ENCODE measurements at places on chromosomes 1 and 21.
A peak's percentile ranks its signal among the peaks of the same experiment; 100 is the strongest.

DNA sequence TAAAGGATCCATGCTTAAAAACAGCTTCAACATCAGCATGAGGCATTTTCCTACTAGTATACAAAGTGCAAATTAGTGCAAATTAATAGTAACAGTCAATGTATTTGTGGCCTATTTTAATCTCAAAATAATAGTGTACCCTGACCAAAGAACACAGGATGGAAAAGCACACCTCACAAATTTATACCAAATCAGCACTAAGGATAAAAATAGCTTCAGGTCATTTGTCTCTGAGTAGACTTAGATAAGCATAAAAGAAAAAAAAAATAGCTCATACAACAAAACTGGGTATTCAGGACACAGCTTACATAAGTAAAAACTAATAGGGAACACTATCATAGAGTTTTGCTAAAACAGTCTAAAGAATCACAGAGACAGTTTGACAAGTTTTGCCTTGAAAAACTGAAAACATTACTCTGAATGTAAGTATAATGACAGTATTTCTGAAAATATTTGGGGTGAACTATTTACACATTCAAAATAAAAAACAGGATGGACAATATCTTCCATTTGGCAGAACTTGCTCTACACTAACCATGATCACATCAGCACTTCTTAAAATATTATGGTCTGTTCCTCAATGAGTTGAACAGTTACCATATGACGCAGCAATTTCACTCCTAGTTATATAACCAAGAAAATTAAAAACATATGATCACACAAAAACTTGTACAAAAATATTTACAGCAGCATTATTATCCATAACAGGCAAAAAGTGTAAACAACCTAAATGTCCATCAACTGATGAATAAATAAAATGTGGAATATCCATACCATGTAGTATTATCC is 46.3 kb downstream of the RNF115 start:
- no peak for DNase-seq

DNA sequence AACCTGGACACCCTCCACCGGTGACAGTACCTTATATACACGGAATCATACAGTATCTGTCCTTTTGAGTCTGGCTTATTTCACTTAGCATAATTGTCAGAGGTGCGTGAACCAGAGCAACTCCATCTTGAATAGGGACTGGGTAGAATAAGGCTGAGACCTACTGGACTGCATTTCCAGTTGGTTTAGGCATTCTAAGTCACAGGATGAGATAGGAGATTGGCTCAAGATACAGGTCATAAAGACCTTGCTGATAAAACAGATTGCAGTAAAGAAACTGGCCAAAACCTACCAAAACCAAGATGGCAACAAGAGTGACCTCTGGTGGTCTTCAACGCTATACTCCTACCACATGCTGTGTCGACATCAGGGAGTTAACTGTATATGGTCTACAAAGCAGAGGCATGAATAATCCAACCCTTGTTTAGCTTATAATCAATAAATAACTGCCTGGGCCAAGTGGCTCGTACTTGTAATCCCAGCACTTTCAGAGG is 1.4 kb upstream of the FDPS start:
- no peak for DNase-seq

- DNase-seq = no peak
Measured at GRCh38 chr1:53608676-53609075, 130.3 kb downstream of the GLIS1 start.

GRCh38 chr1:20192364-20192763 is 6.0 kb upstream of the PLA2G2C start:
- DNase-seq = no peak

- DNase-seq = no peak
Measured at GRCh38 chr1:3482378-3482849, 27.9 kb downstream of the ARHGEF16 start.

GRCh38 chr1:24856787-24857506 is 73.1 kb downstream of the RUNX3 start:
- DNase-seq = no peak

DNA sequence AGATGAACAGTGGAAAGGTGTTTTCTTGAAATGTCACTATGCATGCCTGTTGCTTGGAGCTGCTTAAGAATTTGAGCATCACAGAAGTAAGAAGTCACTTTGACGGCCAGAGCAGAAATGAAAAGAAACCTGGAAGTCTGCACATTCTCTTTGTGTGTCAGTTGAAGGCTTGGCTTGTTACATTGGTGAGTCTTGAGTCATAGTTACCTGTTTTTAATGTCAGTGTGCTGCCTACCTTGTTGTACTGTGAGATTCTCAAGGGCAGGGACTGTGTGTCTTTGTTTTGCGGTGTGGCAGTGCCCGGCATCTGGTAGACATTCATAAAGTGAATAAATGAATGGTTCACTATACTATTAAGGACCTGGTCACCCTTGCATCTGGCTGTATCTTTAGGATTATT is 9.9 kb downstream of the OTUD3 start:
- DNase-seq = no peak

DNA sequence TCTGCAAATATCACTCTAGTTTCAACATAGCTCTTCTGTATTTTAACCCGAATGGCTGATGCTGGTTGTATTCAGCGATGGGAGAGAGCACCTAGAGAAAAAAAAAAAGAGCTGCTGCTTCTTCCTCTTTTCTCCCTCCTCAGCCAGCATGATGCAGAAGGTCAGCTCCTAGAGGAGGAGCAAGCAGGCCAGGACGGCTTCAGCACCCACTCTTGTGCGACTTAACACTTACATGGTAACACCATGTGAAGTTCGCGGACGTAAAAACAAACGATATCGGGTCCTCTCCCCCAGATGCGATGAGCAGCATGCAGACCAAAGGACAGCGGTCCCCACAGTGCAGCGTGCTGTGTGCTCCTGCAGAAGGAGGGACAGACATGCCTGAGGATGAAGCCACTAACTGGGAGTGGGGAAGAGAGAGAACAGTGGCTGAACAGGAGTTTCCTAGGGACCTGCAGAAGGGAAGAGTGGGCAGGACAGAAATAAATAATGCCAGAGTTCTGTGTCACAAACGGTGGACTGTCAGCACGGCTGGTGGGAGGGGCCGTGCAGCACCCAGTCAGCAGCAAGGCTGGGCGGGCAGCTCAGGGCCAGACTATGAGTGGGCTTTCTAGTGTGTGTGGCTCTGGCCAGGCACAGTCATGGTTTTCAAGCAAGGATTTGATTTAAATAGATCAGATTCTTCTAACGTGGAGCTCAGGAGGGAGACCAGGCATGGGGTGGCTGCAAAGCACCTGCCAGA is 11.4 kb upstream of the B3GALT5 start:
- no peak for DNase-seq

- DNase-seq = no peak
Measured at GRCh38 chr21:29413683-29414082, 115.0 kb downstream of the BACH1 start.

GRCh38 chr1:238738892-238739291 is 647.5 kb upstream of the CHRM3 start:
- DNase-seq = no peak

- no peak for DNase-seq
Measured at GRCh38 chr1:26278303-26278702, 1.6 kb upstream of the SH3BGRL3 start.

DNA sequence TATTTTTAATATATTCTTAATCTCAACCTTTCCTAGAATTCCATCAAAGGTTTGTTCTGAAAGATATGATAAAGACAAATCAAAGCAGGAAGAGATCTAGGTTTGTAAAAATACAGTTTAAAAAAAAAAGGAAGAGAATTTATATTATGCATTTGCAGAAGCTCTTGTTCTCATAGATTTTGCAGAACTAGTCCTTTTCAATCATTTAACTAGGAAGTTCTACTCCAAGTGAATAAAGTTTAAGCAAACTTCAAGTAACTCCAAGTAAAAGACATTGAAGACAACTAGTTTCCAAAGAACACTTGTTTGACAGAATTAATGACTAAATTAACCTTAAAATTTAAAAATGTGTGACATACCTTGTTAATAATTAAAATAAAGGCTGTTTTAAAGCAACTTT is 55.9 kb downstream of the HNRNPR start:
- no peak for DNase-seq

- no peak for DNase-seq
Measured at GRCh38 chr21:31335957-31336738, 7.9 kb downstream of the TIAM1 start.

GRCh38 chr1:36911561-36912364 is 122.6 kb downstream of the GRIK3 start:
- DNase-seq = no peak

DNA sequence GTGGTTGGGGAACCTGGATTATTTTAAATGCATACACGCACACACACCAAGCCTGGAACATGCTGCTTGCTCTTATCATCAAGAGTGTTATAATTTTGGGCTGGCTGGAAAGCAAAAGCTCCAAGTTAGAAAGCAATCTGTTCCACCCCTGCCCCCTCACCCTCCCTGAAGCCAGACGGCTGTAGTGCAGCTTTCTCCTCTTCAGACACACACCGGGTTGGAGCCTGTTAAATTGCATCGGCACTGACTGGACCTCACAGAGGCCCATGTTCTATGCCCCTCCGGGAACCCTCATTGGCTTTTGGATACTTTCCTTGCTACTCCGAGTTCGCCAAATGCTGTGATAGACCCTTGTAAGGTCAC is 90.6 kb upstream of the KCNJ15 start:
- no peak for DNase-seq

- no peak for DNase-seq
Measured at GRCh38 chr1:38905985-38906384, 24.6 kb upstream of the GJA9 start.

DNA sequence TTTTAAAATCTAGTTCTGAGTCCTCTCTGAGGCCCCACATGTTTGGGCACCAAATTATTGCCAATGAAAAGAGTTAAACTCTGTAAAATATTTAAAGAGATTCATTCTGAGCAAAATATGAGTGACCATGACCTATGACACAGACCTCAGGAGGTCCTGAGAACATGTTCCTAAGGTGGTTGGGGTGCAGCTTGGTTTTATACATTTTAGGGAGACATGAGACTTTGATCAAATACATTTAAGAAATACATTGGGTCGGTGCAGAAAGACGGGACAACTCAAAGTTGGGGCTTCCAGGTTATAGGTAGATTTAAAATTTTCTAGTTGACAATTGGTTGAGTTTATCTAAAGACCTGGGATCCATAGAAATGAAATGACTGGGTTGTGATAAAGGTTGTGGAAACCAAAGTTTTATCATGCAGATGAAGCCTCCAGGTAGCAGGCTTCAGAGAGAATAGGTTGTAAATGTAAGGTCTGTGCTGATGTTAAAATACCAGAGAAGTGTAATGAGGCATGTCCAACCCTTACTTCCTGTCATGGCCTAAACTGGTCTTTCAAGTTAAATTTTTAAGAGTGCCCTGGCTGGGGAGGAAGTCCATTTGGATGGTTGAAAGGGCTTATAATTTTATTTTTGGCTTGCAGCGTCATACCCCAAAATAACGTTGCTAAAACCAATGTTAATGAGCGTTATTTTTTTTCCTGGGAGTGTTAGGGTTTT is 274.9 kb downstream of the NUF2 start:
- DNase-seq = peak; percentile 52

GRCh38 chr1:10957133-10957532 is 55.3 kb upstream of the TARDBP start:
- no peak for DNase-seq

DNA sequence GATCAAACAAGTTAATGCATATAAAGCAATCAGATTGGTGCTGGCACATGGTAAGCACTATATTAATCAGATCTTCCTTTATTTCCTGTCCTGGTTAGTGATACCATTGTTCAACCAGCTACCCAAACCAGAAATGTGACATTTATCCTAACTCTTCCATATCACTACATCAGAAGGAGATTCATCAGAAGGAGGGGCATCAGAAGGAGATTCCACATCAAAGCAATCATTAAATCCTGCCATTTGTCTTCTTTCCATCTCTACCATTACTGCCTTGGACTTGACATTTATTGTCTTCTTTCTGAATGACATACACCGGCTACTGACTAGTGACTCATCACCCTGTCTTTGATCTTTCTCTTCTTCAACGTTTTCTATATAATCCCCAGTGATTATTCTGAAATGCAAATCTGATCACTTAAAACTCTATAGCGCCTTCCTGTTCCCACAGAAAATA is 75.0 kb downstream of the DNM3 start:
- no peak for DNase-seq

GRCh38 chr1:26531651-26532131 is 2.1 kb downstream of the RPS6KA1 start:
- DNase-seq = no peak

GRCh38 chr1:15100880-15101760 is 52.4 kb upstream of the TMEM51 start:
- DNase-seq = no peak

DNA sequence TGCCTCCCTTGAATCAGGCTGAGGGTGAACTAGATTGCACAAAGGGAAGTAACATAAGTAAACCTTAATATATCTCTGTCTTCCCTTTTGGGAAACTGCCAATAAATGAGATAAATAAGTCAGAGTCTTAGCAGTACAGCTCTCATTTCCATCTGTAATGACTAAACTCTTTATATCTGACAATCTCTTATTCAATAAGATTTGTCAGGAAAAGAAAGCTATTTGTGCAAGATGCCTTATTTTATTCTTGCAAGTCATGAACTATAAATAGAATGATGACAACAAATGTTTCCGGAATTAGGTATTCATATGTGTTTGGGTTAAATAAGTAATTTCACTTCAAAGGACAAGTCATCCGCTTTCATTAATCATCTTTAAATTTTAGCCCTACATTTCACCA is 229.2 kb downstream of the PTGER3 start:
- DNase-seq = no peak
